ENCODE measurements at places on chromosomes 3 and 15.

DNA sequence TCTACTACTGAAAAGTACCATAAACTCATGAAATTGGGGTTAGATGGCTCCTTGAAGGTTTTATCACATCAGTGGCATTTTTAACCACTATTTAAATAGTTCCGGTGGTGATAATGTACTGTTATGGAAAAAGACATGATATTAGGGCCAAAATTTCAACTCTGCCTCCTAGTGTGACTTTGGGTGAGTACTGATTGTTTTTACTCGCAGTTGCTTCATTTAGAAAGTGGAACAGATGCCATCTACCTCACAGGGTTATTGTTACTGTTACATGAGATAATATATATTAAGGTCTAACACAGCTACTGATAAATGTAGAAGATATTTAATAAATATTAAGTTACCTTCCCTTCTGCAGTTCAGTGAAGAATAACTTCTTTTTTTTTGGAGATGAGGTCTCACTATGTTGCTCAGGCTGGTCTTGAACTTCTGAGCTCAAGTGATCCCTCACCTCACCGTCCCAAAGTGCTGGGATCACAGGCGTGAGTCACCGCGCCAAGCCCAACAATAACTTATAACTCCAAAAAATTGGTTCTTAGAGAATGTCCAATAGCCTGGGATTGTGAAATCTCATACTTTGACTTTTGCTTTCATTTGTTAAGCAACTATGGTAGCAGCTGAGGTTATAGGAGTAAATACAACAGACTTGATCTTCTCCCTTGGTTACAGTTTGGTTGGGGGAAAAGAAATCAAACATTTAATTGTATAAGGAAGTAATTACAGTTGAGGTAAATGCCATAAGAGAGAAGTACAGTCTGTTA is 48.3 kb downstream of the MEF2A start:
- no peak for DNase-seq

- DNase-seq = no peak
These were observed 19.1 kb downstream of the LRRC2 start for GRCh38 chr3:46546896-46547440.

GRCh38 chr15:90560229-90560776 is 30.6 kb downstream of the CRTC3 start:
- DNase-seq = peak; percentile 57

GRCh38 chr15:60471314-60471713 is 7.6 kb downstream of the ICE2 start:
- no peak for DNase-seq

- no peak for DNase-seq
These were observed 70.0 kb upstream of the CCDC39 start for GRCh38 chr3:180749322-180749721.

- DNase-seq = no peak
These were observed 1.1 kb downstream of the CNBP start for GRCh38 chr3:129182390-129183185.

DNA sequence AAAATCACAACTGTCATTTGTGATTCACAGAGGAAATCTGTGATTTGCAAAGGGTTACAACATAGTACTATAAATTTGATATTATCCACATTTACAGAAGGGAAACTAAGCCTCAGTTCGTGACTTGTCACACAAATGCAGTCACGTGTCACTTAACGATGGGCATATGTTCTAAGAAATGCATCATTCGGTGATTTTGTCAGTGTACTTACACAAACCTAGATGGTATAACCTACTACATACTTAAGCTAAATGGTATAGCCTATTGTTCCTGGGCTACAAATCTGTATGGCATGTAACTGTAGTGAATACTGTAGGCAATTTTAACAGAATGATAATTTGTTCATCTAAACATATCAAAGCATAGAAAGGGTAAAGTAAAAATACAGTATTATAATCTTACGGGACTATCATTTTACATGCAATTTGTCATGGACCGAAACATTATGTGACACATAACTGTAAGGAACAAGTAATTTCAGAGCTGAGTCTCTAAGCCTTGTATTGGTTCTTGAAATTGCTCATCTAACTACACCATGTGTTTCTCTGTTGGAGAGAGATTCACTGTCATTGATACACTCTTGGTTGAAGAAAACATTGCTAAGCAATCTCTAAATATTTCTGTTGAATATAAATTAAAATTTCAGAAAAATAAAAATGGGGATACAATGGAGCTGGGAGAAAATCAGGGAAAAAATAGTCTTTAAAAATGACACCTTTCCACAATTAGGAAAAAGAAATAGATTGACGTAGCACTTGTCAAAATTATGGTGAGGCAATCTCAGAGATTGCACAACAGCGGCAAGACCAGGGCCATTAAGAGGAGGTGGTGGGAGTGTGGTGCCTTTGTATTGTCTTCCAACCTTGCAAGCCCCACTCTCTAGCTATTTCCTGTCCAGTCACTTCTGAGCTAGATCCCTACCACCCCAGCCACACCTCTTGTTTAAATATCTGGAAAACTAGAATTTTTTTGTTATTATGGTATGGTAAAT is 645.8 kb upstream of the TBL1XR1 start:
- DNase-seq = no peak

- no peak for DNase-seq
These were observed 419.1 kb downstream of the TIGIT start for GRCh38 chr3:114712728-114713492.

GRCh38 chr15:34610354-34610753 is 26.9 kb upstream of the GOLGA8B start:
- DNase-seq = no peak

- peak; percentile 67 for DNase-seq
These were observed at the start of gene ABHD17C for GRCh38 chr15:80695099-80695910. Gene ABHD17C, plus strand, starts transcription at chr15:80695310. Its CDS starts 120 bp downstream, at chr15:80695430.

DNA sequence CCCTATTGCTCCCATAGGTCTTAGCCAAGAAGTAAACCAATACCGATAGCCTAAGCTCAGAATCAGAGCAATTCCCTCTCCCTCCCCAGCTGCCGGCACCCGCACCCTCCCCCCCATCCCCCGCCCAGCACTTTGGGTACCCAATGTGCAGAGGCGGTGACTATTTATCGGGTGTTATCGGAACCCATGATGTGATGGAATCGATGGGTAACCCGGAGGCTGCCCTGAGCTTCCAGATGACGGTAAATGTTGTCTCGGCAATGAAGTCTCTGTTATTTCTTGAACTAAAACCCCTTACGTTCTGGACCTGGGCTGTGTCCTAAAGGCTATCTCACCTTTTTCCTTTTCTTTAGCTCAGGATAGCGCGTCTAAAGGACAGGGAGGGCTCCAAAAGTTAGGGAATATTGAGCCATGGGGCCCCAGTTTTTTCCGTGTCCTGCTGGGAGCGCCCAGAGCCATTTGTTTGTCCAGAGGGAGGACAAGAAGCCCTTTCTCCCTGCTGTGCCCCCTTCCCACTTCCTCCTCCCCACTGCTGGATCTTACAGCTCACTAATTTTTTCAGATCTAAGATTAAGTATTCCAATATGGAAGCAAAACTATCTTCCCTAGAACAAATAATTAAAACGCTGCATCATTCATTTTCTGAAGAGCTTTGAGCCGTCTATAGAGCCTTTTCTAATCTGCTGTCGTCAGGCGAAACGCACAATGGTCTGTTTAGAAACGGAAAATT is 1.5 kb downstream of the SLITRK3 start:
- no peak for DNase-seq

GRCh38 chr15:74006774-74007639 is 12.5 kb downstream of the PML start:
- DNase-seq = no peak

DNA sequence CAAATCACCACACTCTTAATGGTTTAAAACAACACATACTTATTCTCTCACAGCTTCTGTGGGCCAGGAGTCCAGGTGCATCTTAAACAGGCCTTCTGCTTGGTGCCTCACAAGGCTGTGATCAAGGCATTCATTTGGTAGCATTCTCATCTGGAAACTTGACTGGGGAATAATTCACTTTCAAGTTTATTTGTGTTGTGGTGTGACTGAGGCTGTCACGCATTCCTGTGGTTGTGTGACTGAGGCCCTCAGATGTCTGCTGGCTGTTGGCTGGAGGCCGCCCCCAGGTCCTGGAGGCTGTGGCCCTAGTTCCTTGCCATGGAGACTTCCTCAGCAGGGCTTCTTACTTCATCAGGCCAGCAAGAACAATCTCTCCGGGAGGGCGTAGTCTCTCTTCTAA is 16.9 kb upstream of the FAM3D start:
- no peak for DNase-seq

- no peak for DNase-seq
These were observed 264.9 kb downstream of the EBLN2 start for GRCh38 chr3:73326396-73326795.

DNA sequence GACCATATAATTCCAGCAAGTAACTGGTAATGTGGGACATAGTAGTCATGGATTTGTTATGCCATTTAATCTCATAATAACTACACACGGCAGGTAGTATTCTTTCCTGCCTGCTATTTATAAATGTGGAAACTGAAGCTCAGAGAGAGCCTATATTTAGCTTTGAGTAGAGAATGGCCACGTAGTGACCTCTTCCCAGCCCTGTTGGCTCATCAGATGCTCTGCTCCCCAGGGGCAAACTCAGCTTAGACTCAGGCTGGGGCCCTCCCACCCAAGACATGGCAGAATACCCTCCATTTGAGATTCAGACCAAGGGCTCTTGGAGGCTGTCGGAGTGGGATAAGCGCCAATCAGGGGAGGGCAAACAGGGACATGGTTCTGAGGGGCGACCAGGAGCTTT is 17.3 kb upstream of the HDAC11 start:
- no peak for DNase-seq

DNA sequence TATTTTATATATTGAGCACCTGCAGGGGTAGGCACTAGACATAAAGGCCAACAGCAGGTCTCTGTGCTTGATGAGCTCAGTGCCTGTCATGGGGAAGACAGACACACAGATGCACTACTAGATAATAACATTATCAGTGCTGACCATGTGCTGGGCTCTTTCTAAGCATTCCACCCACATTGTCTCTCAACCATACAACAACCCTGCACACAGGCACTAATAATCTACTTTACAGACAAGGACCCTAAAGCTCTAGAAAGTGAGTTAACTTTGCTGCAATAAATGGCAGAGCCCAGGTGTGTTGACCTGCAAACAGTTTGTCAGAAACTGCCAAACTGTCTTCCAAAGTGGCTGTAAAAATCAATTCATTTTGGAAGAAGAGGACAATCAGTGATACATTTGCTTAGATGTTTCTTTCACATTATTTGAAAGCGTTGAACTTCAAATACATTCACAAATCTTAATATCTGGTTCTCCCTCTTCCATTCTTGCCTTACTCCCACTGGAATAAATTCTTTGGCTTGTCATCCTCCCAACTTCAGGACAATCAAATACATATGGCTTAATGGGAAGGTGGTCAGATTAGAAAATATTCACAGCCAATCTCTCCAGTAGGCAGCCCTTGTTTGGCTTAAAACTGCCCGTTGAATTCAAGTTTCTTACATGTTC is 11.0 kb upstream of the PP2D1 start:
- DNase-seq = no peak

DNA sequence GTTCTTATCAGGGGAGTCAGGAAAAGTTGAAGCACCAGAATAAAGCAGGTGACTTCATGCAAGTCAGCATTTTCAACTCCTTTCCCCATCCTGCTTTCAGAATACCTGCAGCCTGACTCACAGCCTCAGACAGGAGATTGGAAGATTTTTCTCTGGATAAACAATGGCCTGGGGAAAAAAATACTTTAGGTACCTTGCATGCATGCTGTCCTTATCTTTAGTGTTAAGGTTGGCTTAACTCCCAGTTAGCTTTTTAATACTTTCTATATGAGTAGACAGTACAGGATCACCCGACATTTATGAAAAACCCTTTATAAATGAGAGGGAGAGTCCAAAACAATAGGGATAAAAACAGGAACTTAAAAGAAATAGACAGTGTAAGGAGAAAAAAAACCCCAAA is 53.6 kb downstream of the PAK2 start:
- no peak for DNase-seq

DNA sequence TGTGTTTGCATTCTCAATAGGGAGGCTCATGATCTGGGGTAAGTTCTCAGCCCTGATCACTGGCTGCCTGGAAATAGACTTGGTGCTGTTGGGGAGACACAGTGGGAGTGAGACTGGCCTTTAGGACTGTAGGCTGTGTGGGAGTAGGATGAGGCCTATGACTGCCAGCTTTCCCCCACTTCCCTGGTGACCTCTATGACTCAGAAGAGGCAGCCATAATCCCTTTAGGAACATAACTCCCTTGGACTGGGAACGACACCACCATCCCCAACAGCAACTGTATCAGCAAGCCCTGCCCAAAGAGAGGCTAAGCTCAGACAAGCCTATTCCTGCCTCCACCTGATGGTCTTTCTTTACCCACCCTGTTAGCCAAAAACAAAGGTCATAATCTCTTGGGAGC is 91.3 kb downstream of the SUCNR1 start:
- no peak for DNase-seq

DNA sequence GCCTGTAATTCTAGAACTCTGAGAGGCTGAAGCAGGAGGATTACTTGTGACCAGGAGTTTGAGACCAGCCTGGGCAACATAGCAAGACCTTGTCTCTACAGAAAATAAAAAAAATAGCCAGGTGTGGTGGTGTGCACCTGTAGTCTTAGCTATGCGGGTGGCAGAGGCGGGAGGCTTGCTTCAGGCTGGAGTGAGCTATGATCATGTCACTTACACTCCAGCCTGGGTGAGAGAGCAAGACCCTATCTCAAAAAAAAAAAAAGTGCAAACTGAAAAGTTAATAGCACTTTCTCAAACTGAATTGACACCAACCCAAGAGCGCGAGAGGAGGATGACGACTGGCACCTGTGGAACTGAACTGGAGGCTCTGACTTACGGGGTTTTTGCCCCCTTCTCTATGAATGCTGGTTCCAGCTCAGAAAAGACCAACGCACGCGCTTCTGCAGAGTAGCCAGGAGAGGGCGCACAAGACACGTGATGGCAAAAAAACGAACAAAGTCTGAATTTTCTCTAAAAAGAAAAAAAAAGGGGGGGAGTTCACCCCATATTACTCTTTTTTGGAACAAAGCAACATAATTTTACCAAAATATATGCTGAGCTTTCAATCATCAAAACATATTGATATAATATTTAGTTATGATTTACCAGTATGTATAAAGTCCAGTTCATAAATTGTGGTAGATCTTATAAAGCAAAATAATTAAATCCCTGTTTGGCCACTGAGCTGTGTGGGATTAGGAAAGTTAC is 23.7 kb downstream of the CFAP92 start:
- DNase-seq = no peak

GRCh38 chr3:165669967-165670366 is 167.3 kb downstream of the BCHE start:
- DNase-seq = no peak

DNA sequence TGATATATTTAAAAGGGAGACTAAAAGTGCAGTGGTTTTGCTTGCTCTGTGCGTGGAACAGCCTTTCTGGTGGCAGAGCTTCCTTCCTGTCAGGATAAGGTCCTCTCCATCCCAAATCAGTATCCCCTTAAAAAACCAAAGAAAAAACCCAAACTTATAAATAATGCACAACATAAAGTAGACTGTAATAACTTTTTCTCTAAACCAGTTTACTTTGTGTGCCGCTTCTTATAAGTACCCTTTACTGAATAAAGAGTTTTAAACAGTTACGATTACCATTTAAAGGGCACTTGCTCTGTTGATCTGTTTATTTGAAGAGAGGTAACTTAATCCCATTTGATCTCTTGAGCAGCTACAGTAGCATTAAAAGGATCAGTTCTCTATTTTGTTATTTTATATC is 2.5 kb downstream of the PIK3CA start:
- no peak for DNase-seq

GRCh38 chr15:92059036-92059970 is 205.8 kb downstream of the SLCO3A1 start:
- peak; percentile 51 for DNase-seq
